ENCODE measurements at places on chromosomes 4 and X. TPM values are rescaled to one million over a fixed set of nuclear protein-coding genes. Genes with fewer than 3 reads are reported as not detected.

FHDC1 gene
- total RNA-seq, result 11.6 TPM

DUSP9 gene
- 36.5 TPM for total RNA-seq

SLC6A14 gene
- 0.51 TPM for total RNA-seq

APLN gene
- 0.14 TPM for total RNA-seq

PDGFC gene
- 42.5 TPM for total RNA-seq

NPY5R gene
- total RNA-seq, result 1.5 TPM

SSX3 gene
- not detected for total RNA-seq

GRCh38 chrX:17738737-17739535, 1.6 kb downstream of the SCML1 start:
- DNase-seq, result no peak

DNA sequence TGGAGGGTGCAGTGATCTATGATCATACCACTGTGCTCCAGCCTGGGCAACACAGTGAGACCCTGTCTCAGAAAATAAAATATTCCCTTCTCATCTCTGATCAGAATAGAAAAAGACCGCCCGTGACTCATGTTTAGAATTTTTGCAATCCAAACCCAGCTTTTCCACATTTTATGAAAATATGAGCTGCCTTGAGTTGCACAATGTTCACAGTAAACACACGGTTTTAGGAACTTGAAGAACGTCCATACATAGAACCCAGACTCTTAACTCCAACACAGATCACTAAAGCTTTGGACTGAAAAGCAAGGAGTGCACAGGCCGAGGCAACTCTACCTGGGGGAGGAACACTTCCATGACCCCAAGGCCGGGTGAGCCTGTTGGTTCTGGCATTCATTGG, 305.0 kb downstream of the TENM3 start:
- no peak for DNase-seq

DNA sequence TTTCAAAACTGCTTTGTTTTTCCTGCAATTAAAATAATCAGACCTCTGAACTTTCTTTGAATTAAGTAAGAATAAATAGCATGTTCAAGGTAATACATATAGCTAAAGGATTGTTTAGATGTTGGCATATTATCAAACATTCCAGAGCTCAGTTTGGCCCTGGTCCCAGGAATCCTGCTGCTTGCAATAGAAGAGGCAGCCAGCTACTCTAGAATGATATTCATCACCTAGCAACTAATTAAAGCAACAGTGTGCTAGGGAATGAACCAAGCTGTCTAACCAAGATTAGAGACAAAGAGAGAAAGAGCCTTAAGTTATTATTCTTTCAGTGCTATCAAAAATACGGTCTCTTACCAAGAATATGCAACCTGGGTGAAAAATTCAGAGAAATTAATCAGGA, 460.9 kb downstream of the GABRG1 start:
- no peak for DNase-seq

GRCh38 chr4:150682126-150682525, 100.2 kb downstream of the MAB21L2 start:
- DNase-seq, result no peak

- DNase-seq, result no peak
Measured at GRCh38 chr4:124199755-124200154, 512.8 kb downstream of the ANKRD50 start.

DNA sequence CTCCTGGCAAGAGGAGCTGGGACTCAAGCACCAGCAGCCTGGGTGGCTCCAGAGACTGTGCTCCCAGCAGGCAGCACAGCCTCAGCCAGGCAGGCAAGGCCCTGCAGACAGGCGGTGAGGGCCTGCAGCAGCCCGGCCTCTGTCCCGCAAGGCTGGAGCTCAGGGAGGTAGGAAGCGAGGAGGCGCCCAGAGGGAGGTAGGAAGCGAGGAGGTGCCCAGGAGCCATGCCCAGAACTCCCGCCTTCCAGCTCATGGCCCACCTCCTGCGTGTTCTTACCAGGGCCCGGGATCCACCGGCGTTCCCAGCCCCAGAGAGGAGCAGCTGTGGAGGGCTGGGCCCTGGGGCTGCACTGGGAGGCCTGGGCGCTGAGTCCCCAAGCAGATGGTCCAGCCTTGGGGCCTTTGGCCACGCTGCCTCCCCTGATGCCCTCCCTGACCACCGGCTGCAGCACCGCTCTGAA, 133.1 kb downstream of the HMX1 start:
- no peak for DNase-seq

- no peak for DNase-seq
Measured at GRCh38 chr4:8542776-8543525, 37.2 kb upstream of the GPR78 start.

- no peak for DNase-seq
Measured at GRCh38 chrX:22433292-22434070, 160.8 kb downstream of the CBLL2 start.

DNA sequence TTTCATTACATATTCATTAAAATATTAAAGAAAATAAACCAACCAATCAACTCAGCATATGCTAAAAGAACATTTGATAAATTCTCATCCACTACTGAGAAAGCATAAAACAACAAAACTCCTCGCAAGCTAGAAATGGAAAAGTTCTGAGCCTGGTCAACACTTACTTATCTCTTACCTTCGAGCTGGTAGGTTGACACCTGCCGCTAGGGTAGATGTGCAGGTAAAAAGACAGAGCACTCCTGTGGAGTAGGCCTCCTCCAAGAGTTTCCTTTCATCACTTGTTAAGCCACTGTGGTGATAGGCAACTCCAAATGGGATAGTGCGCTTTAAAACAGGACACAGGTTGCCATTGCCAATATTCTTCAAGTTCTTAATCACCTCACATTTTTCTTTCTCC, 18.9 kb downstream of the HELQ start:
- no peak for DNase-seq

DNA sequence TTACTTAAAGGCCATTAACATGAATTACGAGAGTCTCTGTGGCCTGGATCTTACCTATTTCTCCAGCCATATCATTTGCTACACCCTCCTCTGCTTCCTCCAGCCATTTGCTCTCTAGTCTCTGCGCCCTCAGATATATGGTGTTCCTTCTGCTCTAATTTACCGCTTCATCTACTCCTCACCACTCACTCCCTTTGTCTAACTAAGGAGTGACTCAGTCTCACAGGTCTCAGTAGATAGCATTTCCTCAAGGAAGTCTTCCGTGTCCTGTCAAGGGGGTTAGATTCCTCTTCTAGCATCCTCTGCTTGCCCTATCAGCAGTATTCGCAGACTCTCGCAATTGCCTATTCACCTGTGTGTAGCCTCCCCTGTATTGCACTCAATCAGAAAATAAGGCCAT, 892.1 kb upstream of the INTU start:
- DNase-seq, result no peak

GRCh38 chr4:133720001-133720400, 481.6 kb downstream of the PABPC4L start:
- no peak for DNase-seq

DNA sequence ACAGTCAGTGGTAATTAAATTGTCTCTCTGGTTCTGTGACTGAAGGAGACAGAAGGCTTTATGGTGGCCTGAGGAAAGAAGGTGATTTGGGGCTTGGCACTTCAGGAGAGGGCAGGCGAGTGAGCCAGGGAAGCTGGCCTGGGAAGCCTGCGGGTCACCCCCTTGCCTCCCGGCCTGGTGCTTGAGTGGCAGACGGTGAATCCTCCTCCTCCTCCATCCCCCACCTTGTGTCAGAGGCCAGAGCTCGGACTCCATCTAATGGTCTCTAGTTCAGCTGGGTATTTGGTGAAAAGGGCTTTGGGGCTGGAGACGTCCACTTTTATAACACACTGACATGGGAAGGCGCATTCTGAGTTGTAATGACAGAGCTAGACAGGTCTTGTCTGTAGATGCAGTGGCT, 8.7 kb downstream of the TMEM187 start:
- no peak for DNase-seq

DNA sequence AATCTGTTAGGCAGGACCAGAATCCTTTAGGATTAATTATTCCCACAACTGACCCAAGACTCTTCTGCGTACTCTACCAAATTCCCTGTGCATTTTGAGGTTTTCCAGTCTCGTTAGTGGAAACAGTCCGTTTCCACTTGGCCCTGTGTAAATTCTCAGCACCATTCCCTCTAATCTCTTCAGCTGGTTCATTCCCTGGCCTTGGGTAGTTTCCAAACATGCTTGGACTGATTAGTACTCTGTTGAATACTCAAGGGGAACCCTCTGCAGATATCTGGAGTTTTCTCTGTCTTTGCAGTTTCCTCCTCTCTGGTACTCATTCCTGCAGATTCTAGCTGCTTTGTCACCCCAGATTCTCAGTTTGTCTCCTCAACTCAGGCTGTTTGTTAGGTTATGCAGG, 80.4 kb downstream of the ZFX start:
- no peak for DNase-seq

DNA sequence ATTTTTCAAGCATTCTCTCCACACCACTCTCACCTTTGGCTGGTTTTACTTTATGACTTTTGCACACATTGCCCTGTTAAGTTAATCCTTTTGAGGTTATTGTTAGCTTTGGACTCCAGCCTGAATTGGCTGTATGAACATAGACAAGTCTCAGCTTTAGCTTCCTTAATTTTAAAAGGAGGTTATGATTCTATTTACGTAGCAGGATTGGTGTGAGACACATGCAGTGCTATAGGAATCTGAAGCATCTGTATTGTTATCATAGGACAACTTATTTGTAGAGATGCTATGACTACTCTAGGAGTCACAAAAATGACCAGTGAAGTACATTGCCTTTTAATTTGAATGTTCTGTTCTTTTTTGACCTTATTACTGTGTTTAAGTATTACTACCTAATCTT, 15.7 kb downstream of the PGAM4 start:
- DNase-seq, result no peak

DNA sequence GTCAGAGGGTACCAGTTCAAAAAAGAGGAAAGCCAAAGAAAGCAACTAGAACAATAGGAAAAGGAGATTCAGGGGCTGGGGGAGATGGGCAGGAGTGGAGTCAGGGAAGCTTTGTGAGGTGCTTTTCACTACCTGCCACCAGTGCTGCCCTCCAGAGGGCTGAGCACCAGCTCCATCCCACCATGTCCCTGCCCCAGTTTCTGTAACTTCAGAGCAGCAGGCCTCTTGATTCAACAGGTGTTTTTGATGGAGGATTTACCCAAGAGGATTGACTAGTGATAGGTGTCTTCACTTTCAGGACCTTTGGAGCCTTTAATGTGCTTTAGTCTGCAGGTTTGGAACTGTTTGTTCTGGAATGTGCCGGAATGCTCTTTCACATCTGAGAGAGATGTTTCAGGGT, 12.1 kb downstream of the KIT start:
- no peak for DNase-seq

GRCh38 chr4:178941975-178942374, 1499.7 kb upstream of the AGA start:
- DNase-seq, result no peak

DNA sequence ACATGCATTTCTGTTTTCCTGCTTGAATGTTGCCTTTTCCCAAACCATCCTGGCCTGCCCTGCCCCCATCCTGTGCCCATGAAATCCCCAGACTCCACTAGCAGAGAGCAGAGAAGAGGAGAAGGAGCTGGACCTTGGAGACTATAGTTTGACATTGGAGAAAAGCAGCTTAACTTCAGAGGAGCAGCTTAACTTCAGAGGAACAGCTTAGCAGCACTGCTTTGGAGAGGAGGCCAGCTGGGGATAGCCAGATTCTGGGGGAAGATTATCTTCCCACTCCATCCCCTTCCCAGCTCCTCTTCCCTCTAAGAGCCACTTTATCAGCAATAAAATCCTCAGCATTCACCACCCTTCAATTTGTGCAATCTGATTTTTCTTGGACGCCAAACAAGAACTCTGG, 443.0 kb downstream of the PCDH10 start:
- no peak for DNase-seq

DNA sequence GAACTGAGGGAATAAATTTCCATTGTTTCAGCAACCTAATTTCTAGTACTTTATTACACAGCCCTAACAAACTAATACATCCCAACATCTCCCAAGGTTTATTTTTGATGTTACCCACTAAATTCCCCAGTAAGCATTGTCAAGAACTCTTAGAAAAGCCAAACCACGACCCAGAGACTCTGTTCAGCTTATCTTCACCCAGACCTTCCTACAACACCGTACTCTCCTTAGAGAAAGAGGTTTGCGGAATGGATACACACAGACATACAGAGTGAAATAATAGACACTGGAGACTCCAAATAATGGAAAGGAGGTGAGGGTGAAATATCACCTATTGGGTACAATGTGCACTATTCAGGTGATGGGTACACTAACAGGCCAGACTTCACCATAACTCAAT, 75.6 kb downstream of the LRBA start:
- DNase-seq, result no peak

GRCh38 chr4:38902695-38903094, 35.1 kb downstream of the FAM114A1 start:
- no peak for DNase-seq

DNA sequence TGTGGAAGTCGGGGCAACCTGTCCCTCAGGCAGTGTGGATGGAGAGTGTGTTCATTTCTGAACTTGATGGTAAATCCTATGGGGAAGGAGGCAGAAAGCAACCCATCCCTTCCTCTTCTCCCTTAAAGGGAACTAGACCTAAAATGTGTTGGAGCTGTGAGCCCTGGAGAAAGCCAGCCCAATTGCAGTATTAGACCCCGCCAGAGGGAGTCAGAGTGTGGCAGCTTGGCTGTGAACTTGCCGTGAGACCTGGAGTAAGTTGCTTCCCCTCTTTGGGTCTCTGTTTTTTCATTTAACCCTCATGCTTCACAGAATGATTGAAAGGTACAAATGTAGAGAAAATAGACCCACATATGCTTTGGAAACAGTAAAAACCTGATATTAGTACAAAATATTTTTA, 108.7 kb upstream of the PAK3 start:
- no peak for DNase-seq

DNA sequence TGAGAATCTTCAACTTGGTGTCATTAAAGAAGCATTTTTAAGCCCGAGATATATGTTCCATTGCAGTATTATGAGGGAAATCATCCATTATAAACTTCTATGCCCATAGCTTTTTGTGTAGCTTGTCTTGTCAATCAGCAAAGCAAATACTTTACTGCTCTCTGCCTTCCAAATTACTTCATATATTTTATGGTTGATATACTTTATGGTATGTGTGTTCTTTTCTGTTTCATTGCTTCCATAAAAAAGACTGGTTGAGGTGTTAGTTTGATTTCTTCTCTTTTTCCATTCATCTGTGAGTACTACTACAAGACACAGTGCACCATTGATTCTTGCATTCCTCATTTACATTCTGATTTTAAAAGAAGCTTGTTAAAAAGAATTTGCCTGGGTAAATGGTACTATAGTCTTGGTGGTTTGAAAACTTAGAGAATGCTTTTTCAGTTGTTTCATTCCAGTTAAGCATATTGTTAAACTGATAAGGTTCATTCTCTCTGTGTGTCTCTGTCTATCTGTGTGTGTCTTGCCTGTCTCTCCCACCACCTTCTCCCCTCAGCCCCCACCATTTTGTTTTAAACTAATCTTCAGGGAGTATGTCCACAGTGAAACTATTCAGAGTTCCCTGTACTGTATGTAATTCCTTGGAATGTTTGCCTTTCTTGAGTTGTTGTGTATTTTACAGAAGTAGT, 27.1 kb downstream of the STAG2 start:
- DNase-seq, result no peak
